GDM1 (cell line): ENCODE measurements at places on chromosomes 1 and 21.

GRCh38 chr1:24928689-24929397 lies 1.2 kb downstream of the RUNX3 start:
- DNase-seq = no peak

- DNase-seq = no peak
These were observed 15.2 kb upstream of the CLSTN1 start for GRCh38 chr1:9838946-9839345.

- DNase-seq = no peak
These were observed 18.4 kb downstream of the ADAMTS1 start for GRCh38 chr21:26826801-26827200.

DNA sequence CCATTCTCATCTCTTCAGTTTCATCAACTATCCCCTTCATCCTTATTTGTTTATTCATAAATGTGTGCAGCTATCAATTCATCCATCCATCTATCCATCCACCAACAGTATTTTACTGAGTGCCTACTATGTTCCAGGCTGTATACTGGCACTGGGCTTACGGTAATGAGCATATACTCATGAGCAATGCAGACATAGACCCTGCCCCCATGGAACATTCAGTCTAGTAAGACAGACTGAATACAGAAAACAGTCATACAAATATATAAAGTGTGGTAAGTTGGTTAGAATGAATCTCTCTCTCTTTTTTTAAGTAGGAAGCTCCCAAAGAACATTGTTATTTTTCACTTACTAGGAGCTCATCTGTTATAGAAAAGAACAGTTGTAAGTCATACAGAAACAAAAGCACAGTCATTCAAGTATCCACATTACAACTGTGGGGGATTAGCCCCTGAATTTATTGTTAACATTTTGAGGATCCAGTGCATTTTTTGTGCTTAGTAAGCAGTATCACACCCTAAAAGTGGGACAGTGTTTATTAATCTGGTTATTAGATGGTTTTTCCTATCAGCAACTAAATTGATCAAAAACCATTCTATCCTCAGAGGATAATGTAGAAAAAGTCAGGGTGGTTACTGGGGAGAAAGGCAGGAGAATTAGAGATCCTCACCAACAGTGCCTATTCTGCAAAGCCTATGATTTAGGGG lies 3.6 kb downstream of the SLC16A4 start:
- no peak for DNase-seq

DNA sequence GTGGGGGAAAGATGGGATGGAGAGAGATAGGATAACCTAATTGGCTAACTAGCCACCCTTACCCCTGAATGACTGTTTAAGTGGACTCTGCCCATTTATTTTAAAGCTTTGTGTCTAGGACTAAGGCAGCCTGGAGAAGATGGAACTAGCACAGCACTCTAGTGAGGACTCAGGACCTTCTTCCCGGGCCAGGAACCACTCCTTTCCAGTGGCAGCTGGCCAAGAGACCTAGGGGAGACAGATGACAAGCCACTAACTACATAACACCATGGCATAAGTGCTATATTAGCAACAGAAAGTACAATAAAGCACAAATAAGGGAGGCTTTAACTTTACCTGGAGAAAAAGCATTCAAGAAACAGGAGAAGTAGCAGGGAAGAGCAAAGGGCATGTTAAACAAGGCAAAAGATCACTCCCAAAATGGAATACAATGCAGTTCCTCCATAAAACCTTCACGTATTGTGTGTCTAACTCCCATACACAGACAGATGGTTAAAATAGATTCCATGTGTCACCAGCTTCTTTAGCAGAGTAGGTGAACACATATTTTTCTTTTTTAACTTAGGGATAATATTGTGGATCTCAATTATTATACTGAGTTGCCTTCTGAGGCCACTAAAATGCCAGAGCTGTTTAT lies 20.6 kb downstream of the CLCA1 start:
- no peak for DNase-seq

- no peak for DNase-seq
These were observed 89.3 kb downstream of the CDC14A start for GRCh38 chr1:100441651-100442050.

- DNase-seq = no peak
These were observed 11.9 kb downstream of the ETS2 start for GRCh38 chr21:38817371-38818324.

DNA sequence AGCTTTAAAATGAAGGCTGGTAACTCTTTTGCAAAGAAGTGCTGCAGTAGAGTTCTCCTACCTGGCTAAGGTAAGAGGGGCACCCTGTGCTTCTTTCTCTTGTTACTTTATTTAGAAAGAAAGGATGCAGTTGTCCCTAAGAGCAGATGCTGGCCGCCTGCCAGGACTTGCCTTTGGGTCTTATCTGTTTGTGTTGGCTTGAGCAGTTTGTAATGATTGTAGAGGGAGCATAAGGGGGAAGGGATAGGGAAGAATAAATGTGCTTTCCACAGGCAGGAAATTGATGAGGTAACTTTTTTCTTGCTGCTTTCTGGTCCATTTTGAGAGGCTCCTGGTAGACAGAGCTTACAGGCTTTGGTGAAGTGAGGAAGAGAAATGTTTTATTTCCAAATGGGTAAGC lies 229.6 kb downstream of the HHAT start:
- DNase-seq = no peak

DNA sequence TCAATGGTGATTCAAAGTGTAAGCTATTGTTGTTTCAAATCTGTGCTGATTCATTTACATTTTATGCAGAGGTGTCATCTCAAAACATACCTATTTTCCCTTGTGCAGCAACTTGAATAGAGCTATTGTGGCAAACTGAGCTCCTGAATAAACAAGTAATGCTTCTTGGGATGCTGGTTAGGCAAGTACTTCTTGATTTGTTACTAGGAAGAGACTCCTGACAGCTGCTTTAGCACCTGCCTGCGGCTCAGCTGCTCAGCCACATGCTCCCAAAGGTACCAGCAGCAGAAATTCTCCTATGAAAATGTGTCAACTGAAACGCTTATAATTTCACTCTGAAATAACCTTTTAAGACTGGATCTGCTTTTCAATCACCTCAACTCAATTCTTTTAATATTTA lies 352.3 kb downstream of the RYR2 start:
- no peak for DNase-seq

DNA sequence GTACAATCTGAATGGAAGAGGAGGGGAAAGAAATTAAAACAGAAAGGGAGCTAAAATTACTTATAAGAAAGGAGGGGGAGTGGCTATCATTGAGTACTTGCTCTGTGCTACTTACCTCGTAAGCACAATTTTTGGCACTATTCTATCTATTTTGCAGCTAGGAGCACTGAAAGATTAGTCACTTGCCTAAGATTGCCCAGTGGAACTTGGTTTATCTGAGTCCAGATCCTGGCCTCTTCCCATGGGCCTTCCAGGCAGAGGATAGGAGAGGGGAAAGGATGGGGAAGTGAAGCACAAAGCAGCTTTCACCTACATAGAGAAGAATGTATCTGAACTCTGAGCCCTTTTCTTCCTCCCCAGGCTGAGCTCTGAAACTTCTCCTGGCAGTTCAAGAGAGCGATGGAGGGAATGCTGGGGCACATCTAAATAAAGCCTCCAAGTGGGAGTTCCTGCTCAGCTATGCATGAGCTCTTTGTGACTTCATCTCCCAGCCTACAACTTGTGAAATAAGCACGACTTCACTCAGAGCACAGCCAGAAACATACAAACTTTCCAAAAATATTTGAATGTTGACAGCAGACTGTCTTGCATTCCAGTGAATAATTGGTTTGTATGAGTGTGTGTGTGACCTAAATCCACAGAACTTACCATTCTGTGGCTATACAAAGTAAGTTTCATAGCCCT lies 29.4 kb downstream of the HMGB4 start:
- no peak for DNase-seq

GRCh38 chr1:223225481-223225880 lies 82.4 kb upstream of the TLR5 start:
- DNase-seq = no peak

DNA sequence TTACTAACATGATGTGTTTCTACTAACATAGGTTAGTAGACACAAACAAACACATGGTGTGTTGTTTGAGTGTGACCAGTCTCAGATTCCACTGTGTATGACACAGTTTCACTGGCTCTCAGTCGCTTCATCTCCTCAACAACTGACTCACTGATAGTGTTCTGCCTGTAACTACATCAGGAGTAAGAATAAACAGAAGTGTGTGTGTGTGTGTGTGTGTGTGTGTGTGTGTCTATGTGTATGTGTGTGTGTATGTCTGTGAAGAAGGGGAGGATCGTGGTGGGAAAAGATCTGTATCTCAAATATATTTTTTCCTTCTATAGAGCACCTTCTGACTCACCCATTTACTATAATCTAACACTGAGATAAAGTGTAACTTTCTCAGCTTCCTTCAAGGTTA lies 391.0 kb downstream of the PTPRC start:
- DNase-seq = no peak

GRCh38 chr1:9751971-9752370 lies 71.8 kb downstream of the CLSTN1 start:
- DNase-seq = no peak

GRCh38 chr1:82830690-82831380 lies 1030.1 kb downstream of the ADGRL2 start:
- no peak for DNase-seq

- DNase-seq = no peak
These were observed 149.6 kb downstream of the DISC1 start for GRCh38 chr1:231776010-231776756.

GRCh38 chr1:12067900-12068821 lies 5.1 kb downstream of the TNFRSF8 start:
- no peak for DNase-seq

DNA sequence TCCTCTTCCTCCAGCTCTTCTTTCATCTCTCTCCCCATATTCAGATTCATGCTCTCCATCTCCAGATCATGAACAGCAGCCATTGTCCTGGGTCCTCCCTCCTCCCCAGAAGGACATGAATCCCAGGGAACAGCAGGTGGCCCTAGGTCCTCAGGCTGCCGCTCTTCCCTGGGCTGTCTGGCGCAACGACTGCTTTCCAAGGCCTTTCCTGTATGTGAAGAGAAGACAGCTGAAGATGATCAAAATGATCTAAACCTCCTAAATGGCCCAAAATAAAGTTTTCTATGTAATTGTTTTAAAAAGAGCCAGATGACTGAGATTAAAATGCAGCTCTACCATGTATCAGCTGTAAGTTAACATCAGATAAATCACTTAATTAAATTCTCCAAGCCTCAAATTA lies 22.5 kb downstream of the RHBDL2 start:
- DNase-seq = no peak

GRCh38 chr1:169326261-169326955 lies 41.2 kb downstream of the NME7 start:
- no peak for DNase-seq

- DNase-seq = no peak
These were observed 346.9 kb upstream of the SNX7 start for GRCh38 chr1:98314601-98315000.

DNA sequence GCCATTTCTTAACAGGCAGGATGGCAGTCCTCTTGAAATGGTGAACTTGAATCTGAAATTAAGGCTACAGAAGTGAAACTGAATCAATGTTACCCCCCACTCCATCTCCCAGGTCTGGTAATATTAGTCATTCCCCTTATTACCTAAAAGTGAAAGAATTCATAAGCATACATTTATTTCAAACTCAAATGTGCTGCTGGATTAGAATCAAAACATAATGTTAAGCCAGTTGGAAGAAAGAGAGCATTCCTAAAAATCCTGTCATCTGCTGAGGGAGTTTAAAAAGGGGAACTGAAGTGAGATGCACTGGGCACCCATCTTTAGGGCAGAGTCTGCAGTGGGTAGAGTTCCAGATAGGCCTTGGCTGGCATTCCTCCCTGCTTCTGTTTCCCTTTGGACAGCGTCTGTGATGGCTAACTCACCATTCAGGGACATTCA lies 17.4 kb downstream of the KIAA0319L start:
- DNase-seq = no peak
